ENCODE measurements at places on chromosomes 2 and 18. TPM values are rescaled to one million over a fixed set of nuclear protein-coding genes. Genes with fewer than 3 reads are reported as not detected.

DNA sequence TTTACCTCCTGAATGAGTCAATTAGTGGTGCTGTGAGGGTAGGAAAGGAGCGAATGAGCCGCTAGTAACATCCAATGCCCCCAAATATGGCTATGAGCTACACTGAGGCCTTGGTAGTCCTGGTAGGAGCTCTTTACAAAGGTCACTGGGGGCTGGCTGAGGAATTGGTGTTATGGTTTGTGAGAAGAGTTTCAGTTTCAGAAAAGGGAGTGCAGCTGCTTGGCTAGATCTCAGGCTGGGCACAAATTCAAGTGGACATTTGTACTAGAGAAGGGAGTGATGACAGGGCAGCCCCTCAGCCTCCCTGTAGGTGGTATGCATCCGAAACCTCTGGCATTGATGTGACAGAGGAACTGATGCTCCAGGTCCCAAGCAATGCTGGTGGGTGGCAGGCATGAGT, 13.9 kb upstream of the PAIP2B start:
- DNase-seq: no peak

- peak; percentile 65 for DNase-seq
Measured at GRCh38 chr18:39453882-39454281, 1888.3 kb upstream of the CELF4 start.

NOSTRIN gene
- total RNA-seq: not detected

PTH2R gene
- not detected for total RNA-seq
